NCI-H187 treated with DMSO at 0.1 percent for 48 hours (cell line): ENCODE measurements at places on chromosomes 12 and 14.

DNA sequence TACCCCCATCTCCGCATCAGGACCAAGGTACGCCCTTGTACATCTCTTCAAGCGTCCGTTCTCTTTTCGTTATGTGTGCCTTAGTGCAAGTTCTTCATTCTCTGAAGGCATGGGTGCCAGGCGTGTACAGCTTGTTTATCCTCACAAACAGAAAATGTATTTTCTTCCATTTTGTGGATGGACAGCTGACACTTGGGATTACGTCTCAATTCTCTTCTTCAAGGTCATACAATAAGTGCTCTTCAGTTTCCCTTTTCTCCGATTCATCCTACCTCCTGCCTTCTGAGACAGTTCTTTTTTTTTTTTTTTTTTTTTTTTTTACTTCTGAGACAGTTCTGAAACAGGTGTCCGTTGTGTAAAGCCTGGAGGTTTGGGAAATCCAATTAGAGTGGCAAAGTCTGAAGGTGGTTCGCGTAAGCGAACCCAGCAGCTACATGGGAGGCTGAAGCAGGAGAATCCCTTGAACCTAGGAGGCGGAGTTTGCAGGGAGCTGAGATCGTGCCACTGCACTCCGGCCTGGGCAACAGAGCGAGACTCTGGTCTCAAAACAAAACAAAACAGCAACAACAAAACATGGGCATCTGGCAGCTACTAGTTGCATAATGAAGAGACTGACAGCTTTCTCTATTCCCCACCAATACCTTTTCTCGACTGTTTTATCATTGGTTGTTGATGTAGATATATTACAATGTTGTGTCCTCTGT lies 734 bp downstream of the COX6A1 start:
- DNase-seq: no peak

DNA sequence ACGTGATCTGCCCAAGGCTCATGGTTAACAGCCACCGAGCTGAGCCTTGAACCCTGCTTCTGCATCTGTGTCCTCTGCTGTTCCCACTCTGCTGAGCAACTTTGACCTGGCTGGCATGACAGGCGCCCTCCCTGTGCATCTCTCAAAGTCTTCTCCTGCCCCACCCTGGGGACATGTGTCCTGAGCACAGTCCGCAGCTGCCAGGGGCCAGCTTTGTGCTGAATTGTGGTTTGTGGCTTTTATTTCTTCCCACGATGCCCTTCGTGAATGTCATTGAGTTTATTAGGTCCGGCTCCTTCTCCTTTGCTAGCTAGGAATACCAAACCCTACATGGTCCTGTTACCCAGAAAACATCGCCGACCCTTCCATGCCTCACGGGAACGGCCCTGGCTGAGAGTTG lies 161.0 kb downstream of the TSPAN9 start:
- DNase-seq: no peak

DNA sequence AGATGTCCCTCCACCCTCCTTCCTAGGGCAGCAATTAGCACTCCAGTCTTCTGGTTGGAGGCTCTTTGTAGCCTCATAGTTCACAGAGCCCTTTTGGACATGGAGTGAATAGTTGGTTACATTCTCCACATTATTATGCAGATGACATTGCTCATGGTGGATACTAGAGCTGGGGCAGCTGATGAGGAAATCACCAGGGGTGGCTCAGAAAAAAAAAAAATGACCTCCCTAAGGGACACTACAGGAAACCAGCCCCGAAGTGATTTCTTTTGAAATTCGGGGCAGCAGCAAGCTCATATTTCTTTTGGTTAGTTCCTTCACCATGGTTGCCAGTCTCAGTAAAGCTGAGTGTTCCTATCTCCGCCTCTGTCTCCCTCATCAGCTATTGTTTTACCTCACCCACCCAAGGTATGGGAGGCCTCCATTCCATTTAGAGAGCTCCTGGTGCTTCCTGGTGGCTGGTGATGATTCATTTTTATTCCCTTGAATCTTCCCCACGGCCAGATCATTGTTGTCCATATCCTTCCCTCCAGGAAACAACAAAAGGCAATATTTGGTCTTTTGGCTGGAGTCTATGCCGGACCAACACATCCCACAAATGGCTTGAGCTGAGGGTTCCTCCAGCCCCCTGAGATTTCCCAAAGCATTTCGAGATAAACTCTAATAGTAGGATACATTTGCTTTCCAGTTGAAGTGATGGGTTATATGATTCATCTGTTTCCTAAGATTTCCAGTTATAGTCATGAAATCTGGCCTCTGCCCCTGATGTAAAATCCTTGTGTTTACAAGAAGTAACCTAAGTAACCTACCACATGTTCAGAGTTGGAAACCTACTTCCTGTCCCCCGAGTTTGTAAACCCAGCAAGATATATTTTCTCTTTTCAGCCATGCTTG lies 56.2 kb upstream of the NID2 start:
- peak; percentile 59 for DNase-seq

GRCh38 chr12:69524755-69525469 lies 54.7 kb downstream of the FRS2 start:
- DNase-seq: no peak

- peak; percentile 95 for DNase-seq
These were observed at the start of gene MARCHF9 for GRCh38 chr12:57754411-57755193. MARCHF9 (plus strand) TSS chr12:57755103; CDS start chr12:57755529, 426 bp downstream.

DNA sequence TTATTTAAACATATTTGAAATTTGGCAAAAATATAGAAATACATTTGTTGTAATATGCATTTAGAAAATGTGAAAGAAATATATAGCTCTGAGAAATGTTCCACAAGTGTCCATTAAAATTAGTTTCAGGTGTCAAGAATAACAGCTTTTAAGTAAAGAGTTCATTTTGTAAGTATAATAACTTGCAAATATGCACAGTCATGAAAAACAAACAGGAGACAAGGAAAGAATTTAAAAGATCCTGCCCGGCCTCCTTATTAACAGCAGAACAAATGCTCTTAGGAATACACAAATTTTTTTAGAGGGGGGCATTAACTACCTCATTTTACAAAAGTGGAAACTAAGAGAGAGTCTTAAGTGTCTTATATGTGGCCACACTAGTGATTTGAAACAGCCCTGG lies 77.7 kb upstream of the DBX2 start:
- no peak for DNase-seq

DNA sequence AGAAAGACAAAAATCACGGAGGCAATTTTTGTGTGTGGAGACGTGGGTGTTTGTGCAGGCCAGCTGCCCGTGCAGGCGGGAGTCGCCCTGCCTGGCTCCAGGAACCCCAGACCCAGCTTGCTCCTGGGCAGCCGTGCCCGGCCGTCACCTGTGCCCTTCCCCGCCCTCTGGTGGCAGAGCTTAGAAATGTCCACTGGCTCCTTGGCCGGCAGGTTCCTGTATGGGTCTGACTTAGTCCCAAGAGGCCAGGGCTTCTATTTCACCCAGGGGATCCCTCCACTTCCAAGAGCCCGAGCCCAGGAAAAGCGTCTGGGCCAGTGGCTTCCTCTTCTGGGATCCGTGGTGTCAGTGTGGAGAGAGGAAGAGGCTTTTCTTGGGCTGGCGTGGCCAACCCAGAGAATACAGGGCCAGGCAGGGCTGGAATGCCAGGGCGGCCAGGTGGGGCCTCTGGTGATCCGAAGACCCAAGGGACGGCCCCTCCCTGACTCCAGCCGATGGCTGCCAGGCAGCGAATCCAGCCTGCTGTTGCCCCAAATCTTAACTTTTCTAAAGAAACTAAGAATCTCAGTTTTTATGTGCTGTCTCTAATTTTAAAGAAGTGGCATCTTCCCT lies 120.9 kb downstream of the TMEM132C start:
- DNase-seq: no peak

DNA sequence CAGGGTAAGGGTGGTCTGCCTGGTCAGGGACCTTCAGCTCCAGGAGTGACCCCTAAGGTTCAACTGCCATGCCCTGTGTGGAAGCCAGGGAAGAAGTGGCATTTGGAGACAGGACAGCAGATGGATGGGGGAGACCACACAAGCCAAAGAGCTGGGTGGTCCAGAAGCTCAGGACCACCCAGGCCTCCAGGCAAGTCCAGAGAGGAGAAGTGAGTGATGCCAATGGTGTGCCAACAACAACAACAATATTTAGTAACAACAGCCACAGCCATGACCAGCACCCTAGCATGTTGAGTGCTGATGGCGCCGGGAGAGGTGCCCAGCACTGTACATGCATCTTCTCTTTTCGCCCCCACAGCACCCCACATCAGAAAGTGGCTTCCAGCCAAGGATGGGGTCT lies 113.7 kb downstream of the ESRRB start:
- no peak for DNase-seq

- no peak for DNase-seq
These were observed 40.7 kb downstream of the PPFIBP1 start for GRCh38 chr12:27564612-27565213.

DNA sequence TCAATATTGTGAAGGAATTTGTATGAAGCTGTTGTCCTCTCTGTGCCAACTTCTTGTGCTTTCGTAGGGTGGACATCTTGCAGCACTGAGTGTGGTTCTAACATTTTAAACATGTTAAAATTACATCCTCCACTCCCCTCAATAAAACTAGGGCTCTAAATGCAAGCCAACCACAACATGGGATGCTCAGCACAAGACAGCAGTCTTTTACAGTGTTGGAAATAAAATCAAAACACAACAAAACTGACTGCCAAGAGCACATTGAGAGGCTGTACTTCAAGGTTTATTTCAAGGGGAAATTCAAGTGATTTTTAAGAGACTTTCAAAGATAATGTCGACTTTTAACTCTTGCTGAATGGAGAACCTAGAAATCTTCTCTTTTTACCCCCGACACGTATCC lies 396.9 kb downstream of the TMTC2 start:
- no peak for DNase-seq

DNA sequence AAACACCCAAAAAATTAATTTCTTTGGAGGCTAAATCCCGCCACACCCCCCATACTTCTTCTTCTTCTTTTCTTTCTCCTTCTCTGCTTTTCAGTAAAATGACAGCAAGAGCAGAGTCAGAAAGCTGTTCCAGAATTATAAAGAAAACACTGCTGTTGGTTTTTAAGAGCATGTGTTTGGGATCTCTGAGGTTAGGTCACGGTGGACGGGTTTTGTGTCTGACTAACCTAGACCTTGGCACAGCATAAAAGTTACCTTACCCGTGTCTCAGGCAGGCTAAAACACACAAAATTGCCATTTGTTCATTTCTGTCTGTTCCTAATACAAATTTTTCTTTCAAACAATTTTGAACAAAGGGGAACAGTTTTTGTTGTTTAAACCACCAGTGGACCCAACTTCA lies 540.8 kb downstream of the NRXN3 start:
- DNase-seq: no peak

GRCh38 chr14:38257507-38257906 lies 1.6 kb upstream of the CLEC14A start:
- DNase-seq: no peak

DNA sequence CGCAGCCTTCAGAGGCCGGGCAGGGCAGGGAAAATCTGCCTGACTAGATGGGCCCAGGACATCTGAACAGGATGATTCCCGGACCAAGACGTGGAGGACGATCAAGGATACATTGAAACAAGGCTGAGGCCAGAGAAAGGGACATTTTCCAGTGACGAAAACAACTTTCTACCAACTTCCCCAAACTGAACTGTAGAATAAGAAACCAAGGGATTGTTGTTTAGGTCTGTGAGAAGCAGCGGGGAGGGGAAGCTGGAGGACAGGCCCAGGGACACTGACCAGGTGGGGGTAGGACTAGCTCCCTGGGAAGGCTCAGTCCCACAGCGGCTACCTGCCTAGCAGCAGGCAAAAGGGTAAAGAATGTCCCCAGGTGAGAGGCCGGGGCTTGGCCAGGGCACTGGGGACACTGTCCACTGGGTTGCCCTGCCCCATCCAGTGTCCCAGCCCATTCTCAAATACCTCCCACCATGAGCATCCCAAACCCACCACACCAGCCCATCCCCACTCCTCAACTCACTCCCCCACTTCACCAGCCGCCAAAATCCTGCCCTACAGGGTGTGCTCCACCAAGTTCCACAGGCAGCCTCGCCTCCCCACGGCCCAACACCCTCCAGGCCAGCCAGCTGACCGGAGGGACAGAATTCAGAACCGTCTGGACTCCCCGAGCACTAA lies 995 bp downstream of the TNFRSF1A start:
- DNase-seq: no peak

DNA sequence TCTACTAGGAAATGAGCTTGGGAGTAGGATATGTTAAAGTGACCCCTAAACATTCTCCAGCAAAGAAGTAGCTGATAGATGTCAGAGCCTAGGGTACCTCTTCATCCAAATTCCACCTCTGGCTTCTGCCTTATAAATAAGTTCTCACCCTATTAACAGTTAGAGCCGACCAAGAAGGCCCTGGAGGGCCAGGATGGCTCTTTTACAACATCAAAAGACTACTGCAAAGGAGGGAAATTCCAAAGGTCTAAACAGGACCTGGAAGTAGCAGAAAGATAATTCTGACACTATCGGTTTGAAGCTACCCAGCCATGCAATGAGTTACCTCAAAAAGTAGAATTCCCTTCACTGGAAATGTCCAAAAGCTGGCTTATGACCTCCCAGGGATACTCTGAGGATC lies 90.0 kb downstream of the PPM1H start:
- DNase-seq: no peak

DNA sequence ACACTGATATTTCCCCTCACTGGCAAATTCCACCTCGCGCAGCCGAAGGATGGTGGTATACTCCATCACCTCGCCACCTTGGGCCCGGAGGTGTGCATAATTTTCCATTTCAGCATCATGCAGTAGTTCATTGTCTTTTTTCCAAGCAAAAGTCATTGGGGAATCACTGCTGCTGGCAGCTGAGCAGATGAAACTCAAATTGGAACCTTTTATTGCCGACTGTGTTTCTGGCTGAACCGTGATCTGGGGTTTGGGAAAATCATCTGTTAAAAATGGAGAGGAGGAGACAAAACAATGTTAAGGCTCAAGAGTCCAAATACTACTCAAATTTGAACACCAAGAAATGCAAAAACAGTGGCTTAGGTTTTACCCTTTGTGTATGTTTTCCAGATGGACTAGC lies 39.7 kb downstream of the LRIG3 start:
- DNase-seq: no peak

DNA sequence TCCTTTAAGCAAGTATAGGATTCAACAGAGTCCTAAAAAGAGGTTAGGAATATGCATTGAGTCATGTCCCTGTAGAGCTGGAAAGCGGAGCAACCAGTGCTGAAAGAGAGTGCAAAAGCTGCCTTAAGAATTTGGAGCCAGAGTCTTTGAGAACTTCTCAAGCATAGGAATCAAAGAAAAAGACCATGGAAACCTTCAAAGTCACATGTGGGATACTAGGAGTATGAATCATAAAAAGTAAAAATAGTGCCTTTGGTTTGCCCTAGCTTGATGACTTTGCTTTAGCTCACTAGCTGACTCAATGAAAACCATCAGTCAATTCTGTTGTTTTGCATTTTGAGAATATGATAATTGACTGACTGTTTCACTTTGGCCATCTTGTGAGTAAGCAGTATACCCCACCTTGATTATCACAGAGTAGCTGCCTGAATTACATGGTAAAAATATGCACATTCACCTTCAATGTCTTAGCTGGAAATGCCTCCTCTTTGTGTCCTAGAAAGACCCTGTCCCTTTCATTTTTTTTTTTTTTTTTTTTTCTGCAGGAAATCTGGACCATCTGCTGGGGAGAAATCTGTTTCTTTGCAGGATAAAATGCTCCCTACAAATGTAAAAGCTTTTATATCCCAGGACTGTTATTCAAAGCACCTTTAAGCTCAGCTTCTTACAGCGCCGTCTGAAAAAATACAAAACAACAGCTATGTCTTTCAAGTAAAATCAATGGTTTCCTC lies 248.6 kb upstream of the KRR1 start:
- DNase-seq: no peak

- peak; percentile 21 for DNase-seq
These were observed 888.6 kb upstream of the SEL1L start for GRCh38 chr14:82422230-82422629.
